Uterus (tissue), 4 donors: ENCODE measurements at places on chromosomes 3 and 15. TPM values are rescaled to one million over a fixed set of nuclear protein-coding genes. Genes with fewer than 3 reads are reported as not detected.

Gene CD80
- 0.14 TPM for total RNA-seq

DNA sequence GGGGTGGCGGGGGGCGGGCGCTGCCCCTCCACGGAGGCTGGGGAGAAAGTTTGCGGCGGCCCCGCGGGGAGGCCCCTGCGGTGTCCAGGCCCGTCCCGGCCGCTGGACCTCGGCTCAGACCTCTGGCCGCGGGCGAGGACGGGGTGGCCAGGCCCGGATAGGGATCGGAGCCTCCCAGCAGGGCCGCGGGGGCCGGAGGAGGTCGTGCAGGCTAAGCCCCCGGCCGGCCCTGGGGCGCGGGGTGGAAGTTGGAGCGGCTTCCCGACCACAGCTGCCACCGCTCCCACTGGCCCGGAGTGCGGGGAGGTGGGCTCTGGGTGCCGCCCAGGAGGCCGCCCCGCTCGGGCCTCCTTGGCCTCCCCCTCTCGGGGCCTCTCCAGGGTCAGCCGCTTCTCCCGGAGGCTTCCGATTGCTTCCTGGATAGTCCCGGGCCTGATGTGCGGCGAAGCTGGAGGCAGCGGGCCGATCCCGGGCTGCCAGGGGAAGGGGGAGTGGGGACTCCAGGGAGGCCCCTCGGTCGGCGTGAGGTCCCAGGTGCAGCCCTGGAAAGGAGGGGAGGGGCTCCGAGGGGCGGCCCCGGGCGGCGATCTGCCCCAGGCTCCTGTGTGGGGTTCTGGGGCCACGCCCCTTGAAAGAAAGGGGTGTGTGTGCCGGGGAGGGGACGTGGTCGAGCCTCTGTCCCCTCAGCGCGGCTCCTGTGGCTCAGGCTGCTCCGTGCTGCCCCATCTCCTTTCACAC lies 907 bp downstream of the PLXNA1 start:
- DNase-seq, result no peak

Gene CHSY1
- total RNA-seq, result 25.6 TPM

DNA sequence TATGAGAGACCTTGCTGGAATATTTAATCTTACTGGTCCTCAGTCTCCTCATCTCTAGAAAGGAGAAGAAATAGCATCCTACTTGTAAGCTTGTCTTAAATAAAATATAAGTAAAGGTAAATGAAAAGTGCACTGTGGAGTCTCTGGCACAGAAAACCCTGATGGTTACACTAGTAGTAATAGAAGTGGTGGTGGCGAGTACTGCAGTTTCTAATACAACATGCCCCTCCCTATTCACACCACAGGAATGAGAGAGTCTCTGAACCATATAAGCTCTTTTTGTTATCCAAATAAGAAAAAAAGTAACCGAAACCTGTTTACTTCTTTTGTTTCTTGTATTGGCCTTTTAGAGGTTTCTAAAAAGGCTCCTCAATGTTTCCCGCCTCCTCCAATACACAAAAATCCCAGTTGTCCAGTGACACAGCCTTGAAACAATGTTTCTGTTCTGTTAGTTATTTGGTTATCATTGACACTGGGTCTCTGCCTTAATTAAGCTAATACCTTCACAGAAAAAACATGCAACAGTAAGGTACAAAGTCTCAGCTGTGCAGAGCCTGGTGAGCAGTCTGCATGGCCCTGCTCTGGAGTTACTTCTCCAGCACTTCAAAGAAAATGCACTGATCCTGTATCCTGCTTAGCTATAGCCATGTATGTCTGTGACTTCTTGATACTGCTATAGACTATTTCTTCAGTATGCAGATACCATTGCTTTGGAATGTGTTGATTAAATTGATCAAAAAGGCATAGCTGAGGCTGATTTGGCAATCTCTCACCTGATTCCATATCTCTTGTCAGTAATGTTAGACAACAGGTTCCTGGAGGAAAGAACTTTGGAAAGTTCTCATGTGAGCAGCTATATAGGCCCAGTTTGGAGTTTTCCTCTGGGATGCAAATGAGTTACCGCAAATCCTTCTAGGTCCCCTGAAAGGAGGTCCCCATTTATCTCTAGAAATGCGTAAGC lies 315.6 kb upstream of the IL12A start:
- DNase-seq, result no peak

DNA sequence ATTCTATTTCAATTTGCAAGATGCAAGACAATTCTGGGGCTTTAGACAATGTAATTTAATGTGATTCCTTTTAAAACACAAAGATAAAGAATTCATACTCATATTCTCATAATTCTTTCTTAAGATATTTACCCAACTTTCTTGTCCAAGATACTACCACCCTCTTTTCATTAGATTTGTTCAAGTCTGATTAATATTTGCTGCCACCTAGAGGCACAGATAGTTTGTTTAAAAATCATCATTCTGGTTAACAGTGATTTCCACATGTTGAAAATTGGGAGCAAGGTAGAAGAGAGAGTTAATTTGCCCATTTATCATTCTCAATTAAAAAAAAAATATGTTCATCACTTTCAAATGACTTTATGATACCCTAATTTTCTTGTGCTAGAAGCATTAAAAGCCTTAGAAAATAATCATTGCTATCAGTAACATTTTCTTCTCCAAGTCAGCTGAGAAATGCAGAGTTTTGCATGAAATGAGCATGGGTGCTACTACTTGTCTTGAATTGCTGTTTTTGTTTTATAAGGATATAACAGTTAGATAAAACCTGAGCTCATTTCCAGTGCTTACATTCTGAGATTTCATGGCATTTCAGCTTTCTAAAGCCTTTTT lies 11.6 kb downstream of the TAMM41 start:
- no peak for DNase-seq

Gene ANKRD34C
- total RNA-seq, result not detected
